ENCODE measurements at places on chromosomes 2 and 18.

GRCh38 chr2:20629581-20630171, 21.2 kb downstream of the HS1BP3 start:
- DNase-seq = no peak

DNA sequence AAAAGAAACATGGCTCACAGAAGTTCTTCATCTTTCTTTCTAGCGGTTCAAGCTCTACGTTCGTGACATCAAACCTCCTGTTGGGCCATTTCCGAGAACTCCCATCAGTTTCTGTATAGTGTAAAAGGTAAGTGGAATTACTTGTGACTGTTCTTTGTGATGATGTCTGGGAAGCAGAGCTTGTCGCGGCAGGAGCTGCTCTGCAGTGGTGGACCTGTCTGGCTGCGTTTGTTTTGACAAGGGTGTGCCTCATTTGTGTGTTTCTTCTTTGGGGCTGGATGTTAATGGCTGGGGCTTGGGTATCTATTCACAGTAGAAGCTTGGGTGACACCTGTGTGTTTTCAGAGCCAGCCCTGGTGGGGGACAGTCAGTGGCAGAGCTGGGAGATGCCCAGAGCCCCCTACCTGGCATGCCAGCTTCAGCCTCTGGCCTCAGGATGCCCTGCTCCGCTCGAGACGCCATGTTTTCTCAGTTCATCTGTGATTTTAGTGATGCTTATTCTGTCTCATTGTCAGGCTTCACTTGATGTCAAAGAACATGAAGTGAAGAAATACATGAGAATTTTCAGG, 59.6 kb downstream of the LDLRAD4 start:
- DNase-seq = no peak

GRCh38 chr18:23270986-23271680, 135.8 kb downstream of the CABLES1 start:
- no peak for DNase-seq

DNA sequence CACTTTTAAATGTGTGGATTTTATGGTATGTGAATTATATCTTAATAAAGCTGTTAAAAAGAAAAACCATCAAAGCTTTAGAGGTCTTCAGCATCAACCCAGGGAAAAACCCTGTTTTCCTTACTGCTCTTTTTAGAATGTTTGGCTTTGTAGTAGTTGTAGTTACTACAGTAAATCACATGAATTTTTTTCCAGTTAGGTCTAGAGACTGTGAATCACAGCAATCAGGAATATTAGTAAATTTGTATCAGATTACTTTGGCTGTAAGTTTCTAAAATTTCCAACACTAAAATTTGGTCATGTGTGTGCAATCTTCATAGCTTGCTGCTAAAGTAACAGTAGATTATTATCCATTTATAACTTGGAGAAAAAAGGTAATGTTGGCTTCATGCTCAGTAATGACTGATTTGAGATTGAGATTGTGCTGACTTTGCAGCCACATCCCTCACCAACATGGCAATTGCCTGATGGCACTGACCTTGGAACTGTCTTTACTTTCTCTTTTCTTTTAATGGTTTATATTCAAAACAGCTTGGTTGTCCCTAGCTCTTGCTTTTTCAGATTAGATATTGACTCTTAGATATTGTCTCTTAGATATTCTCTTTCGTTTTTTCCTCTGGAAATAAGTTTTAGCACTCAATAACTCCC, 41.1 kb downstream of the LCLAT1 start:
- no peak for DNase-seq

DNA sequence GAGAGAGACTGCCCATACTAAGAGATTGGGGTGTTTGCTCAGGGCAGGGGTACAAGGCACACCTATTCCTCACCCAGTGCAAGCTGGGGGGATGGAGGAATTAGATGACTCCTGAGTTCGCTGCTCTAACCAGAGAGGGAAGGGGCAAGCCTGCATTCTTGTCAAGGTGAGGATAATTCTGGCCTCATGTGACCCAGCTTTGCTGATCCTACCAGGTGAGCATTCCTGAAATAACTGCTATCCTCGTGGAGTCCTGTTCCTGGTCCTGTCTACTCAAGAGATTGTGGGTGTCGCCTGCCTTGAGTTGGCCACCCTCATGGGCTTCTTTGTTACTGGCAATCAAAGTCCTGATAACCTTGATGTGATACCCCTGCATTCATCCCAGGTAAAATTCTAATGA, 206.0 kb downstream of the SPP2 start:
- no peak for DNase-seq

DNA sequence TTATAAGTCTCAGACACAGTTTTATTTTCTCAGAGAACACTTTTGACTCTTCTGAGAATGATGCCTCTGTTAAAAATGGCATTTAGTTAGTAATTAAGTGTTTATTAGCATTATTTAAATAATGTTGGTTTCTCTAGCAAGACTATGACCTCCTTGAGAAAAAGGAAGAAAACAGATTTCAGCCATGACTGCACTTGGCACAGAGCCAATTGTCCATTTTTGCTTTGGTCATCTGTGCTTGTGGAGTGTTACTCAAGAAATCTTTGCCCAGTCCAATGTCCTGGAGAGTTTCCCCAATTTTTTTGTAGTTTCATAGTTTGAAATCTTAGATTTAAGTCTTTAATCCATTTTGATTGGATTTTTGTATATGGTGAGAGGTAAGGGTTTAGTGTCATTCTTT, 1229.4 kb upstream of the FAM98A start:
- no peak for DNase-seq

GRCh38 chr2:43117521-43118143, 108.8 kb downstream of the ZFP36L2 start:
- no peak for DNase-seq

DNA sequence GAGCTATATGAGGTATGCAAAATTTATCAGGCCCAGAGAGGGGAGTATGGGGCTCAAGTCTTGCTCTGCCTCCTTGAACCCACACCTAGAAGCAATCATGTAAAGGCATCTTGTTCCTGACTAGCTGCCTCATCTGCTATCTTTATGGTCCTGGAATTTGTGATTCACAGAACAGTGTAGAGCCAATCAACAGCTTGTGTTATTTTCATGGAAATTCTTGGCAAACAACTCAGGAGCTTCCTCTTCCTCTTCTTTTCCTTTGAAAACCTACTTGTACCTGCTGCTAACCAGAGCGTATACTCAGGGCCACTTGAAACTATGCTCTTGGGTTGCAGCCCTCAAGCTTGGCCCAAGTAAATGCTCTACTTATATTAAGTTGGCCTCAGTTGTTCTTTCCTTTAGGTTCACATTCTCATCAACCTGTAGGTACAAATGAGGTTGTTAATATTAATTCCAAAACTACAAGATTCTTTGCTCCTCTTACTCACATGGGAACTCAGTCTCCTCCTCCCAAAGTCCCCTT, 3.5 kb upstream of the NOSTRIN start:
- DNase-seq = no peak

- no peak for DNase-seq
Observed at GRCh38 chr2:204753841-204754240, 208.6 kb downstream of the PARD3B start.

DNA sequence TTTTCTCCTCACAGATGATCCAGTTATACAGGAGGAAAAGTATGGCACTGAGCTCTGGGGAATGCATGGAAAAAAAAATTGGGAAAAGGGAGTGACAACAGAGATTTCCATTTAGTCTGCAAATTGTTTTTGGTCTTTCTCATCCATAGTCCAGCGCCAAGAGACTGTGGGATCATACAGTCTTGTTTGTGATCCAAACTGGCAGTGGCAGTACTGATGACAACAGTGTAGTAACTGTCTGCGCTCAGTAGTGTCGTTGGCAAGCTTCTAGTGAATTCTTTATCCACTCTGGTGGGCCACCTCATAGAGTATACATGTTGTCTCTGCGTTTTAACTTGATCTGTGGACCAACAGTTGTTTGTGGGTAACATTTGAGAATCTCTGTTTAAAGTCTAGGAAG, 37.9 kb downstream of the GALNT1 start:
- DNase-seq = no peak

GRCh38 chr2:143521396-143521795, 392.2 kb downstream of the ARHGAP15 start:
- DNase-seq = no peak

DNA sequence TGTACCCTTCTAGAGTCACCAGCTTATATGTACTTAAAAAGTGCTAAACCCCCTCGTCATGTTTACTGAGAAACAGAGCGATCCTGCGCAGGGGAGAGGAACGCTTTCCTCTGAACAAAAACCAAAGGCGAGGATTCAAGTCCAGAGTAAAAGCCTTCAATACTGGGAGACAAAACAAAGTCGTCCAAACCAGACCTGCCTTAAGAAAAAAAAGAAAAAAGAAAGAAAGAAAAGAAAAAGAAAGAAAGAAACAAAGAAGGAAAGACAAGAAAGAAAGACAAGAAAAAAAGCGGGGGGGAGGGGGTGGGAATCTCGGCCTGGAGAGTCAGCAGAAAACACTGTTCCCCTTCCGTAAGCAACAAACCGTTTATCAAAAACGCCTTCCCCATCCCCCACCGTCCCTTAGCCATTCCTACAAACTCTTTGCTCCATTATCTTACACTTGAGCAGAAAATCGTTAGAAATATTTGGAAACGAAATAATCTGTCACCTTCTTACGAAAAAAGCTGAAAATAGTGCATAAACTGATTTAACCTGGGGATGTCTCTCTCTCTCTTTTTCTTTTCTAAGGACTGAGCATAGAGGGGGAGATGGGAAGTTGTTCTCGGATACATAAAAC, 3.3 kb downstream of the PTGR3 start:
- no peak for DNase-seq

GRCh38 chr2:120372816-120373215, 26.9 kb downstream of the INHBB start:
- DNase-seq = no peak

- DNase-seq = no peak
Observed at GRCh38 chr2:10584843-10585475, 104.8 kb downstream of the NOL10 start.

DNA sequence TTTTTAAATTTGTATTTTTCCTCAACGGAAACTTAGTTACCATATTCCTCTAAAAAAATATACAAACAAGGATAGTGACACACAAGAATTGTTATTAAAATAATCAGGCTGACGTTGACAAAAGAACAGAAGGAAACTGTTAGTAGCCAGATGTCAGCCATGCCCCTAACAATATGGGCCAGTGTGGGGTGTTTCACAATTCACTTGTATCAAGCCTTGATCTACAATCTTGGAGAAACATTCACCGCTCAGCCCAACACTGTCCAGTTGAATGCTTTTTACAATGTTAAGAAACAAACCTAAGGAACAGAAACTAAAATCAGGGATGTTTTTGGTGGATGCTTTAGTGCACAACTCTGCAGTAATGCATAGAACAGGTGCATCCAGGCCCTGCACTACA, 44.6 kb downstream of the TMEFF2 start:
- DNase-seq = no peak

DNA sequence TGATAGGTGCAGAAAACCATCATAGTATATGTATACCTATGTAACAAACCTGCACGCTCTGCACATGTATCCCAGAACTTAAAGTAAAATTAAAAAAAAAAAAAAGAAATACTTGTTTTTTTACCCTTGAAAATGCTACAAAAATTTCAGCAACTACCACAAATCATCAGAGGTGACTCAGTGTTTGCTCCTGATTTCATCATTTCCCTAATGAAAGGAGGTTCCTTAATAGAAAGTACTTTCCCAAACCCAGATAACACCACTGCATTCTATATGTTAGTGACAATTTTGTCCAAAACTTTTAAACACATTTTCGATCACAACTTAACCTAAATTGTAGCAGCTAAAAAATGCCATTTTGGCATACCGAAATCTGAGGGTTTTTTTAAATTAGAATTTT, 163.3 kb downstream of the SLC39A10 start:
- DNase-seq = no peak

DNA sequence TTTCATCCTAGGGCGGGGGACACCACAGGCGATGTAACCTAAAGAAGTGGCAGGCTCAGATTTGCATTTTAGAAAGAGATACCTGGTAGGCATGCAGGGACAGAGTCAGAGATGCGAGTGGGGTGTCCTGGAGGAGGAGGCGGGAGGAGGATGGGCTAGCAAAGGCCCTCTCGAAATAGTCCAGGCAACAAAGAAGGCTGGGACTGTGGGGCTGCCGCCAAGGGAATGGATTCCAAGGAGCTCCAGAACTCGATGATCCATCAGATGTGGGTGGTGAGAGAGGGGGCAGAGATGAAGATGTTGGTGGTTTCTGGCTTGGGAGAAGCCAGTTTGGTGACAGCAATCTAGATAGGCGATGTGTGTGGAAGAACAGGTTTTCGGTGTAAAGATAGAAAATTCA, 12.5 kb upstream of the INPP5D start:
- DNase-seq = no peak

- no peak for DNase-seq
Observed at GRCh38 chr2:234548695-234549420, 52.0 kb upstream of the ARL4C start.

DNA sequence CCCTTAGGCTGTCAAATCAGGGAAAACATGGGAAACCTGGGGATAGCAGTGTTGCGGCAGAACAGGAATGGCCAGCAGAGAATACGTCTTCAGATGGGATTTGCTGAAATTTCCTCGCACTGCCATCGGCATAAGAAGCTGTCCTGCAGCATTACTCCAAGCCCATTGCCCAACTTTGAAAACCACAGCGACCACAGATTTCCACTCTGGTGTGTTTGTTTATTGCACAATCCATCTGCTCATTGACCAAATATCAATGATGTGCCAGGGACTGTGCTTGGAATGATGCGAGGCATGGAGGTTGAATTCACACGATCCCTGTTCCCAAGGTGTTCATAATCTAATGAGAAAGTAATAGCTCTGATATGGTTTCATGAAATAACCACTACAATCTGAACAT, 383.3 kb upstream of the MYT1L start:
- DNase-seq = no peak

GRCh38 chr2:201467666-201468065, 16.1 kb downstream of the STRADB start:
- DNase-seq = no peak

- no peak for DNase-seq
Observed at GRCh38 chr2:230642966-230643365, 69.7 kb upstream of the CAB39 start.

All from stimulated activated CD8-positive, alpha-beta memory T cell treated with anti-CD3 and anti-CD28 coated beads, Interleukin-4, amount 100 ng/mL, for 24 hours (primary cell).